ENCODE measurements at places on chromosomes 7 and 10.

DNA sequence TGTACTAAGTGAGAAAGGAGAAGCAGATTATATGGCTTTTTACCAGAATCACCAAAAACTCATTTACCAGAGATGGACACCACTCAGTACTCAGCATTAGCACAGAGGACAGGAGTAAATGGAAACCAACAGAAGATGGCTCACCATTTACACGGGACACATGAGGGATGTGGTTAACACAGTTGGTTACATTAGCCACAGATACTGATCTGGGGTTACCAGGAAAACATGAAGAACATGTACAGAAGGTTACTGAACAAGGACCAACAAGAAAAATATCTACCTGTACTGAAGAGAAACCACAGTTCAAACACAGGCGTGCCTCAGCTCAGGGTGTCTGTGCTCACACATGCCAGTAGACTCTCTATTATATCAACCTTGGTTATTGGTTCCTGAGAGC, 1285.8 kb upstream of the SORCS1 start:
- no peak for DNase-seq

- DNase-seq: no peak
Observed at GRCh38 chr7:68148440-68148839, 1151.8 kb downstream of the TYW1 start.

GRCh38 chr7:65390588-65390987, 16.9 kb downstream of the ZNF92 start:
- no peak for DNase-seq

- DNase-seq: peak; percentile 75
Observed at GRCh38 chr10:124722798-124723783, 21.1 kb downstream of the FAM53B start.

GRCh38 chr10:112208292-112208691, 24.7 kb upstream of the GPAM start:
- DNase-seq: no peak

DNA sequence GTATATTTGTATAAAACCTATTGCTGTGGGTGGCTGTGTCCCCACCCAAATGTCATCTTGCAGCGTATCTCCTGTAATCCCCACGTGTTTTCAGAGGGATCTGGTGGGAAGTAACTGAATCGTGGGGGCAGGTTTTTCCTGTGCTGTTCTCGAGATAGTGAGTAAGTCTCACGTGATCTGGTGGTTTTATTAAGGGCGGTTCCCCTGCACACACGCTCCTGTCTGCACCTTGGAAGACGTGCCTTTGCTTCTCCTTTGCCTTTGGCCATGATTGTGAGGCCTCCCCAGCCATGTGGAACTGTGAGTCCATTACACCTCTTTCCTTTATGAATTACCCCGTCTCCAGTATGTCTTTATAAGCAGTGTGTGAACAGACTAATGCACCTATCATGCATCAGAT, 97.6 kb downstream of the DYNC2I1 start:
- DNase-seq: no peak

DNA sequence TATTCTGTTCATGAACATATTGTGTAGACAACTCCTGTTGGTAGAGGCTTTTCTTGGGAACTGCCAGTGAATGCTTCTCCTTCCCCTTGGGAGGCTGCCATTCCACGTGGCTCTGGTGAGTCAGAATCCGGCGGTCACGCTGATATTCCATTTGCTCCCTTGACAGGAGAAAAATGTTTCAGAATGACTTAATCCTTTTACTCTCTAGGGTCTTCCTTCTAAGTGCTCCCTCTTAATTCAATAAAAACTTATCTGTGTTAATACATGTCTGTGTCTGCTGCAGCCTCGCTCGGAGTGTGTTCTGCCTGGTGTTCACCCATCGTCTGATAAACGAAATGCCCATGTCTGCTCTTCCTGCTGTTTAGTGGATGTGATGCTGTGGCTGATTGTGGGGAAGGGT, 278.6 kb downstream of the ARHGAP12 start:
- DNase-seq: no peak

- DNase-seq: no peak
Observed at GRCh38 chr10:75582102-75582501, 150.7 kb downstream of the LRMDA start.

GRCh38 chr10:27792216-27792615, 46.6 kb upstream of the MKX start:
- DNase-seq: no peak

GRCh38 chr7:24812305-24812945, 55.2 kb upstream of the GSDME start:
- DNase-seq: peak; percentile 43

- DNase-seq: no peak
Observed at GRCh38 chr7:21616796-21617436, 74.1 kb downstream of the DNAH11 start.

DNA sequence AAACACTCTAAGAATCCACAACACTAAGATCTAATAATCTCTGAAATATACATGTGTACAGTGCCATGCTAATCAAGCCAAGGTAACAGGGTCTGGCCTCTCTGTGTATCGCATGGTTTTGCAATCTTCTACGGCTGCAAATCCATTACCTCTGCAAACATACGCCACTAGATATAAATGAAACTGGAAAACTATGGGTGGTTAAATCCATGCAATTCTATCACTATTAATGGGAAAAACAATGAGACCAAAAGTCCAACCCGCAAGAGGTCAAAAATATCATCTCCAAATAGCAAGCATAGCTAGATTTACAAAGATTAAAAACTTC, 23.0 kb downstream of the SGCE start:
- DNase-seq: no peak

- no peak for DNase-seq
Observed at GRCh38 chr10:80457554-80458262, 3.6 kb downstream of the TSPAN14 start.

GRCh38 chr7:129258649-129259389, 34.0 kb downstream of the AHCYL2 start:
- no peak for DNase-seq

GRCh38 chr10:130758529-130758928, 553.0 kb downstream of the TCERG1L start:
- DNase-seq: no peak

DNA sequence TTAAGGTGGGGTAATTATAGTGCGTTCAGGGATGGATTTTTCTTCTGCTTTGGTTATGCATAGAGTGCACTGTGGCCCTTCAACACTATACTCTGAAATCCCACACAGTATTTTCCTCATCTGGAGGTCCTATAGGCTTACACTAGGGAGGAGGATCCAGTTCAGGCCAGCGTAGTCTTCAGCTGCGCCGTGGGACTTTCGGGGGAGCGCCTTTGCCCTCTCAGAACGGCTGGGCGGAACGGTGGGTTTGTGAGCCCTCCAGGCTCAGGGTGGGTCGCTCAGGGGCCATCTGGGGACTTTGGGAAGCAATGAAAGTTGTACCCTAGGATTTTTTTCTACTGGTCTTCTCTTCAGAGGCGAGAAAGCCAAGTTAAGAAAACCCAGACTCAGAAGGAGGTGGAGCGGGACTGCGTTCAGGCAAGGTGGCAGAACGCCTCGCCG, 652 bp upstream of the VPS26A start:
- no peak for DNase-seq

DNA sequence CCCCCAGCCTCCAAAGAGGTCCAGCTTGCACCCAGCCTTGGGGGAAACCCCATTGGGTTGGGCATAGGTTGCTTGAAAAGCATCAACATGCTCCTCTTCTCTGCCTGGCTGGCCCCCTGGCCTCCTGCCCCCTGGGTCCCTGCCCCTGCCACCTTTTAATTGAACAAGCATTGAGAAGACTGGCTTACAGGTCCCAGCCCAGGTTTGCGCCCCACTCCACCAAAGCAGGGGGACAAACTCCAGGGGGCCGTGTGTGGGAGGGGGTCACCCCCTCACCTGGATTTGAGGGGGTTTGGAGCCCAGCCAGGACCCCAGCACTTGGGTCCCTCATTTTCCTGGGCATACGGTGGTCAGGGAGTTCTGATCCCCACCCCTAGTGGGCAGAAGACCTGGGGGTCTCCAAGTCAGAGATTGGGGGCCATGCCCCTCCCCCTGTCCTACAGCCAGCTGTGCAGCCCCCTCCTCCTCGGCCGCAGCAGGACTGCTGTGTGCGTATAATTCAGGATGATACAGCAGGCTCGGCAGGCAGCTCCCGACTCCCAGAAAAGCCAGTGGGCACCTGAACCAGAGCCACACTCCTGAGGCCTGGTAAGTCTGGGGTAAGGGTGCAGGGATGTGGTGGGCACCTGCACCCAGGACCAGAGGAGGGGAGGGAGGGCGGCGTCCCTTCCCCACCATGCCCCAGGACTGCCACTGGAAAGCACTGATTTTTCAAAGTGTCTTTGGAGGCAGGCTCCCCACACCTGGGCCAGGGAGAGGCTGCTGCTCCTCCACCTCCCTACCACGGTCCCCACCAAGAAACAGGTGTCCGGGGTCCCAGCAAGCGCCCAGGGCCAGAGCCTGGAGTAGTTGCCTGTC, 1.7 kb downstream of the ELFN1 start:
- DNase-seq: no peak

All from stimulated activated CD4-positive, alpha-beta T cell treated with anti-CD3 and anti-CD28 coated beads, Interleukin-4, amount 100 ng/mL, for 24 hours (primary cell).